ENCODE measurements at places on chromosomes 13 and 19.

DNA sequence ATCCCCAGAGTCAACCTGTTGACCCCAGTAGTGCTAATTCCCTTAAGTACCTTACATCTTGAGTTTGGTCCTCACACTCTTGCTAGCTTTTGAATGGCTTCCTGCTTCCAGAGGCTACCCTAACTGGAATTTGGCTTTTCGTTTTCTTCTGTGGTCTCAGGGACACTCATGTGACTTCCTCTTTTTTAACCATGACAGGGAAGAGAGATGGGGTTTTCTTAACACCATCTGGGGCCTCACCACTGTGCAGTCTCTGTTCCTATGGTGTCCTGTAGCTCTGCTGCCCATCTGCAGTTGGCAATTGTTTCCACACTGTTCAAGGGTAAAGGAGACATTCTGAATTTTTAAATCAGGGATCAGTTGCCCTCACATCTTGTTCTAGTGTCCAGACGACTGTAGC lies 66.7 kb downstream of the SLC10A2 start:
- no peak for DNase-seq

DNA sequence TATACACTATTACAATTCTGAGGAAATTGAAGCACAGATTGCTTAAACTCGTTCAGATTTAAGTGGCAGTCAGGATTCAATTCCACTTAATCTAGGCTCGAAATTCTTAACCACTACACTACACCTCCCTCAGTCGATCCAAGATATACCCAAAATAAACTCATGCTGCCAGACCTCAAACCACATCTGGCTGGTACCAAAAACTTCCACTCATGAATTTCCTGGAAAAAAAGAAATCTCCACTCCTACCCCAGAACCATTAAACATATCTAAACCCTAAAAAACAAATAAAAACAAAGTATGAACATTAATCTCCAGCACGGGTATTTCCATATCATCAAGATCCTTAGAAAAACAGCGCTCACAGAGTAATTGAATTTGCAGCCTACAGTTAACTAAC lies 1.1 kb downstream of the ZFP30 start:
- DNase-seq = no peak

GRCh38 chr13:45718063-45718462 lies 15.9 kb downstream of the CBY2 start:
- no peak for DNase-seq

DNA sequence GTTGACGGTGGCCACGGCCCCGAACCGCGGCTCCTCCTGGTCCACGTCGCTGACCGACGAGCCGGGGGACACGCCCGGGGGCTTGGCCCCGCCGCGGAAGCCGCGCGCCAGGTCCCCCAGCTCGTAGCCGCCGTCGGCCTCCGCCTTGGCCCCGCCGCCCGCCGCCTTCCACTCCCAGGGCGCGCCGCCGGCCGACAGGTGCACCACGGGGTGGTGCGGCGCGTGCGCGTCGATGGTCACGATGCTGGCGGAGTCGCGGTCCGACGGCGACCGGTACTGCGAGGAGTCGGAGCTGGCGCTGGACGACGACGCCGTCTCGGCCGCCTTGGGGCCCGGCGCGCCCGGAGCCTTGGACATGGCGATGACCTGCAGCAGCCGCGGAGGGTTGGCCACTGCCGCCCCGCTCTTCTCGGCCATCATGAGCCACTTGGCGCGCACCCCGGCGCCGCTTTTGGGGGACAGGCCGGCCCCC lies 9.0 kb downstream of the PLPPR3 start:
- DNase-seq = no peak

DNA sequence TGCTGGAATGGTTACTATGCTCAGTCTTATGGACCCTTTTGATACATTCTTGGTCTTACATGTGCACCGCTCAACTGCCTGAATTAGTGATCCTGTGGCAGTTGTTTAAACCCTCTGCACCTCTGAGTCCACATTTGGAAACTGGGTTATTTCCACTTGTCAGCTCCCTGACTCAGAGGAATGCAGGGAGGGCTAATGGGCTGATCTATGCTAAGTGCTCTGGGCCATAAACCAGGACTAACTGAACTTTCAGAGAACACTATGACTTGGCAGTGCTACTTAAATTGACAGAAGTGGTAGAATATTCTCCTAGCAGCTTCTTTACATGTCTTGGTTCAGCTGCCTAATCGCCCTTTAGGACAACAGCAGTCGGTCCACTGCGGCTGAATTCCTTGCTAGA lies 26.8 kb upstream of the MED4 start:
- no peak for DNase-seq

- DNase-seq = no peak
Measured at GRCh38 chr19:13502231-13502630, 4.0 kb downstream of the CACNA1A start.

- DNase-seq = no peak
Measured at GRCh38 chr19:48896191-48896720, 2.3 kb downstream of the TULP2 start.

DNA sequence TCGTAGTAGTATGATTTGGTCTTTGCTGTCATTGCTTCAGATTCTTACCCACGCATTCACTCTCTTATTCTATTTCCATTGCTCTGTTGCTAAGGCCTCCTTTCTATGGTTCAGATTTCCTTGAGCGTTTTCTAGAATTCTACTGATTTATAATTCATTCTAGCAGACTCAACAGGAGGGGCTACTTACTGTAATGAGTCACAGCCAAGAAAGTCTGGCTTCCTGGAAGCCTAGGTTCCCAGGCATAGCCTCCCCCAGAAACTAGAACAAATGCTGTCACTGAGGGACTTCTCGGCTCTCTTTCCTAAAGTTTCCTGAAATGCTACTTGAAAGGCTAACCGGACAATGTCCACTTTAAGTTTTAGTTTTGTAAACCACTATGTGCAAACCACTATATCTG lies 47.7 kb upstream of the SPATA13 start:
- no peak for DNase-seq

All from NCI-H1048 (cell line).